ENCODE measurements at places on chromosomes 6 and 20.

GRCh38 chr6:62445521-62445920 lies 159.5 kb upstream of the KHDRBS2 start:
- DNase-seq: no peak

DNA sequence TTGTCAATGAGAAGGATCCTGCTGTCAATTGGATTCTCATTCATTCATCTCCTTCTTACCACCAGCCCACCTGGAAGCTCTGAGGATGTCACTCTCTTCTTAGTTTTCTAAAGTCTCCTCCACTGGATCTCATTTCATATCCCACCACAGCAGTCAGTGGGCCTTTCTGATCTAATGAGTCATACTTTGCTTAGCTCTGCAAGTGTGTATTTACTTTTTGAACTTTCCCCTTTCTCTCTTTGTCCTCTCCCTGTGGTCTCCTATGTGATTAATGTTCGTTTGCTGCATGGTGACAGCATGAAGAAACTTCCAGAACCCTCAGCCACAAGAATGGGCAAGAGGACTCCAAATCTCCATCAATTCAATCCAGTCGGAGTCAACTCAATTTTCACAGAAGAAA lies 63.6 kb upstream of the SYNDIG1 start:
- no peak for DNase-seq

DNA sequence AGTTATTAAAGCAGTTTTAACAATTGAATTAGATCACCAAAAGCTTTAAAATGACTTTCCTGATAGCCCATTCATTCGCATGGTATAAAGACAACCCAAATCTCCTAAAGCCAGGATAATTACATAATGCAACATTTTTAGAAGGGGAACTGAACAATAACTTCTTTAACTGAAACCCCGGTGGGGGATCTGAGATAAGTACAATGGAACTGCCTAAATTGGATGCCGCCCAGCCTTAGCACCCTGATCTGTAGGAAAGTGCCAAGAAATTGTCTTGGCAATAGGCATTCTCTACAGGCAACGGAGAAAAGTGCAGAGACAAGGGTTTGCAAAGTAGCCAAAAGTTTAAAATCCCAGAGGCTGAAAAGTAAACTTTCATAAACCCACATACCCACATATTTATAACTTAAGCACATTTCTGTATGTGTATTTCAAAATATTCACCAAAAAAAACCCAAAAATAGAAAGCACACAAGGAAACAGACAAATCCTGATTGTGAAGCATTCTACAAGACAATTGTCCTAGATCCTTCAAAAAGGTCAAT lies 98.8 kb upstream of the BEND6 start:
- DNase-seq: no peak

DNA sequence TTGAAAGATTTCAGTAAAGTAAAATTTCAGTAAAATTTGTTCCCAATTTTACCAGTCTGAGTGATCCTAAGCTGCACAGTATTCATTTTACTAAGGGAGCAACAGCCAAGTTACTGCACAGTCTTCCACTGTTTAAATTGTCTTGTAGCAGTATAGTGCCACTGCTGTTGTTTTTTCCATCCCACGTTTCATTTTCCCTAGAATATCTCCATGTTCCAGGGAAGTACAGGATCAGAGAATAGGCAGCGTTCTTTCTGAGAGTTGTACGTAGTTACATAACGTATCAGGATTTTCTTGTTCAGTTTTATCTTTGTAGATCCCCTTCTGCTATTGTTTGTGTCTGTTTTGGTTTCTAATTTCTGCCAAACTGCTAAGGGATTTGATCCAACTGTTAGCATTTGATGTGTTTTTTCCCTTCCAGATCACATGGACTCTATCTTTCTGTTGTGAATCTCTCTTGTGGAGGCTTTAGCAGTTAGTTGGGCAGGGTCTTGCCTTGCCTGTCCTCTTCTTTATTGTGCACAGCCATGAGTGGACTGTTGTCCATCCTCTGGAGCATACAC lies 38.4 kb downstream of the BCKDHB start:
- no peak for DNase-seq

DNA sequence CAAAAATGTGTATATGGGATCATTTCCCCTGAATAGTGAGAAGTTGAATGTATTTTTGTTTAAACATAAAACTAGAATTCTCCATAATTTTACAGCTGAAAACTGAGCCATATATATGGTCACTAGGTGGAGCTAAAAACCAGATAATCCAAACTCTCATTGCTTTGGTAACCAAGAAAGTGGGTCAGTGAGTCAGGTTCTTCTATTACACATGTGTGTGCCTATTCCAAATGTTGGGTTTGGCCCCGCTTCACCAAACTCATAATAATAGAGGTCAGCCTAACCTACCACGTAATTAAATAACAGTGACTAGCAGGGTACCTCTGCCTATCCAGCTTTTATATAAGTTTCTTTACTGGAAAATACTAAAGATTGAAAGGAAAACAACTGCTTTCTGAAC lies 19.3 kb upstream of the RNGTT start:
- DNase-seq: peak; percentile 70

DNA sequence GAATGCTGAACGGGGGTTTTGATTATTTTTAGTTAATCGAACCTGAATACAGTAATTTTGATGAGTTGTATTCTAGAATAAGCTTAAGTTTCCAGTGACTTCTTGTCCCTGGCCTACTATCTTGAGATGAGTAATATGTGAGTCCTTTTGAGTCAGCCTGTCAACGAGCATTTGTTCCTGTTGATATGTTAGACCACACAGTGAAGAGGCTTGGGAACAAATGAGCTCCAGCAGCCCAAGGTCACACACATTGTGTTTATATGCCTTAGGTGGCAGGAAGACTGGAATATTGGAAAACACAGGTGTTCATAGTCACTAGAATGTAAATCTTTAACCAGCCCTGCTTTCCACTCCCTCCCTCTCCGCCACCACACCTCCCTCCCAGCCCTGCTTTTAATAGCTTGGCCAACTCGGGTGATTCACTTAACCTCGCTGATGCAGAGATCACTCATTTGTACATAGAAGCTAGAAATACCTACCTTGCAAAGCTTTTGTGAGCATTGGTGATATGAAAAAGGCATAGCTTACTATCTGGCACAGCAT lies 9.1 kb downstream of the SMPDL3A start:
- DNase-seq: no peak

DNA sequence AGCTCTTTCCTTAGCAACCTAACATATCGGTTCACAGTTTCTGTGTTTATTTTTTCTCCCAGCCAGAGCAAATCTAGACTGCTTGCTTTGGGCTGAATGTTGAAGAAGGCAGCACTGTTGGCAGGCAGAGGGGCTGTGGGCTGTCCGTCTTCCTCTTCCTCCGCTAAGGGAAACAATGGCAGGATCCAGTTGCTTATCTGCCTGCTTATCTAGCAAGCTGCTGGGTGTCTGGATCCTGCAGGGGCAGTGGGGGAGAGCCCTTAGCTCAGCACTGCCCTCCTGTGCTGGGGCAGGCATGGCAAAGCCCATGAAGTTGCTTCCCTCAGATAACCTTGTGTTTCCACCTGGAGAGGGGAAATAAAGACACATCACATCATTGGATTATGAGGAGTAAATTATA lies 92.7 kb upstream of the CD93 start:
- DNase-seq: peak; percentile 64

DNA sequence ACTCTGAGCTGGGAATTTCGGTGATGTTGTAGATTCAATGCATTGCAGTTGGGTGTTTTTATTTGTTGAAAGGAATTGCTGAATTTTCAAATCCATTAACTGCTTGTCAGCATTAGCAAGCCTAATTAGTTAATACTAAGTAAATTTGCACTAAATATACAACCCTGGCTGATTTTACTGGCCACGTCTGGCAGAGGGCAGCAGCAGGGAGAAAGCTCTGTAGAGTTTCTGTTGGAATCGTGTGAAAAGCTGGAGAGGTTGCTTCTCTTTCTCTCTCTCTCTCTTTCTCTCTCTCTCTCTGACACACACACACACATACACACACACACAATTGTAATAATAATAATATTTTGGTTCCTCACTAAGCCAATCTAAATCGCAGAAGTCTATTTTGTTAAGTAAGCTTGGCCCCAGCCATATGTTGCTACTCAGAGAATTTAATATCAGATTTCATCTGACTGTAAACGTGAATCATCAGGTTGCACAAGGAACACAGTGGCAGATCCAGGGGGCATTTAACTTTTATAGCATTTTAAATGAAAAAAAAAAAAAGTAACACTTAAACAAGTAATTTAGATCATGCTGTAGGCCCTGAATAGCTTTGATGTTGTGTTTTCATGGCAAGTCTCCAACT lies 289.5 kb downstream of the ESR1 start:
- no peak for DNase-seq

DNA sequence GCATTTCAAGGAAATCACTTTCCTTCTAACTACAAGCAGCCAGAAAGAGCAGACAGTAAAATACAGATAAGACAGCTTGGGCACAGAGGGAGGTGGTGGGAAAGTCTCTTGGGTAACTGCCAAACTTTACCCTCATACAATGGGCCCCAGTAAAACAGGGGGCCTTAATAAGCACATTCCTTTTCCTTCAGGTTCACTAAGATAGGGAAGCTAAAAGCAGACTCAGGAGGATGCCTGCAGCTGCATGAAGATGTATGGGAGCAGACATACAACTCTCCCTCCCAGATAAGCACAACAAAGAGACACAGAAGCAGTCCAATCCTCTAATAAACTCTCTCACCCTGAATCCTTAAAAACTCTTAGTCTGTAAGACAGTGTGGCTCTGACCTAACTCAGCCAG lies 49.0 kb downstream of the SIM1 start:
- DNase-seq: no peak

- DNase-seq: no peak
These were observed 120.5 kb downstream of the TRIM27 start for GRCh38 chr6:28803337-28803709.

DNA sequence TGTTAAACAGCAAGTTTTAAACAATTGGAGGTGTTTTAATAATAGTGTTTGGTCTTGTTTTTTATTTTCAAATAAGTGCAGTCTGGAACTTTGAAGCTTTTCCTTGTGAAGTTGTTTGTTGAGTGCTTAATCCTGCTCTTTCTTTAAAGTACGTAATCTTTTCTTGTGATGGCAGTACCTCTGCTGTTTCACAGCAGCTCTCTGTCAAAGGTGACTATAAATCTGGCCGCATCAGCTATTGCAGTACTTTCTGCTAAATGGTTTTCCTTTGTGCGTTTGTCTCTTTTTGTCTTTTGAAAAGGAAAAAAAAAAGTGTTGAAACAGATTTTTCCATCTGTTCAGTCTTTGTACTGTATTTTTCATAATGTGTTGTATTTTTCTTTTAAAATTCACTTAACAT lies 12.7 kb downstream of the STXBP5 start:
- no peak for DNase-seq

- peak; percentile 22 for DNase-seq
These were observed 6.0 kb upstream of the PTGIS start for GRCh38 chr20:49573900-49574416.

DNA sequence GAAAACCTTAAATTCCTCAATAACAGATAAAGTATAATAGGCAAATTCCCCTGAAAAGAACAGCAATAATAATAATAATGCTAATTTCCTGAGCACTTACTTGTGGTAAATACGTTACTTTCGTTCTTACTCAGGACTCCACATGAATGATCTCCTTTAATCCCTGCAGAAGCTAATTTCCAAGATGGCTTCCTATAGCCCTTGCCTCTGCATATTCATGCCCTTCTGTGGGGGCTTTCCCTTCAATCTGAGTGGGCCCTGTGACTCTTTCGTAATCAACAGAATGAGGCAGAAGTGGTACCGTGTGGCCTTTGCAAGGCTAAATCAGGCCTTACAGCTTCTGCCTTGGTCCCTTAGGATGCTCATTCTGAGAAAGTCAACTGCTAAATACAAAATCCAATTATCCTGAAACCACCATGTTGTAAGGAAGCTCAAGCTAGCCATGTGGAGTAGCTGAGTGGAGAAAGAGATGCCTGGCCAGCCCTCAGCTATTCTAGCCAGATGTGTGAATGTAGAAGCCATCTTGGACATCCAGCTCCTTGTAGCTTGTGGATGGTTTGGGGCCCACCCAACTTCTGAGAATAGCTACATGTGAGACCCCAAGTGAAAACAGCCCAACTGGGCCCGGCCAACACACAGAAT lies 50.5 kb downstream of the MCUR1 start:
- DNase-seq: no peak

DNA sequence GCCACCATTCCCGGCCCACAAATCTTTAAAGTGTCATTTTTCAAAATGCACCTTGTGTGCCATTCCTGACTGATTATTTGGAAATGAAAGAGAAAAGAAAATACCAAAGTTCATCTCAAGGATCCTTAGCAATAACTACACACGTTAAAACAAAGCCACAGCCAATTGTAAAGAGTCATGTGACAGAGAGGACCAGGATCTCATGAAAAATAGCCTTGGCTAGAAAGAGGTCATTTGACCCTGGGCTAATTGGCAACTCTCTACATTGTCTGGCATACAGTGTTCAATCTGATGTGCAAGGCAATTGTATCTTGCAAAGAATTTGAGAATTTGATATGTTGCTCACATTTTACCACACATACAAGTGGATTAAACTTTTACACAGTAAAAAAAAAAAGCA lies 31.6 kb upstream of the HLA-G start:
- no peak for DNase-seq

DNA sequence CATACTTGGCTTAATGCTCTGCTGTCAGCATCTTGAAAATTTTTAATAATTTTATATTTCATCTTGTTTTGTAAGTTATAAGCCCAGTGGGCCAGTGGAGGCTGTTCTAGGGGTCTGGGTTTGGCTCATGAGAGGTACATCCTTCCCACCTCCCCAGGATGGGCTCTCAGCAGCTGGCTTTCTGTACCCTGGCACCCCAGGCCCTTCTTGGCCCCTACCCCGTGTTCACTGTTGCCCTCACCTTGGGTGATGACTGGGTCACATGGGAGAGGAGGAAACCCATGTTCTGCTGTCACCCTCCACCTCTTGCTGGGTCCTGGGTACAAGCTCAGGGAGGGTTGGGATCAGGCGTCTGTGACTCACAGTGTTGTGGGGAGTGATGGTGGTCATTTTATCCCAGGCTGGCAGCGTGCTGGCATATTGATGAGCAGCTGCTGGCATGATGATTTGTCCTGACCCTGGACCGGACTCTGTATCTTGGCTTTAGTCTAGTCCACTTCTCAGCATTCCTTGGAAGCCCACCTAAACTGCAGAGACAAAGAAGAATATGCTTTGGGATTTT lies 34.6 kb downstream of the SLC16A10 start:
- no peak for DNase-seq

- DNase-seq: peak; percentile 91
These were observed 17.1 kb upstream of the HMGN4 start for GRCh38 chr6:26520850-26521599.

GRCh38 chr6:14919038-14919670 lies 326.7 kb upstream of the JARID2 start:
- no peak for DNase-seq

DNA sequence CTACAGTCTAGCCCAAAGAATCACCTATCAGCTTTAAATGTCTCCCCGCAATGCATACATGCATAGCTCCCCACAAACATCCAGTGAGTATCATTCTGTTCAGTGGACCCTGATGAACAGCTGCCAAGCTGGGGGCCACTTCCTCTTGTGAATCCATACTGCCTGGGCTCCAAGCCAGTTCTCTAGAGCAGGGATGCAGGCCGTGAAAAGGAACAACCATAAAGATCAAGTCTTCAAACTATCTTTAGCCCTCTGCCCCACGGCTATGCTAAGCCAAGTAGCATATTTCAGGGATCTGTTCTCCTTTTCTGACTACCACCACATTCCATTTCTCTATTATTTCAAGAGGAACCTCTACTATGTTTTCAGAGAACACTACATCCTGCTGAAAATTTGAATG lies 191.7 kb upstream of the BTBD3 start:
- DNase-seq: no peak

- DNase-seq: no peak
These were observed 20.3 kb upstream of the ATXN1 start for GRCh38 chr6:16781348-16782169.
